ENCODE measurements at places on chromosomes 3 and 15. TPM values are rescaled to one million over a fixed set of nuclear protein-coding genes. Genes with fewer than 3 reads are reported as not detected.

The SNURF gene
- 19.1 TPM for total RNA-seq

The RTP1 gene
- total RNA-seq: not detected

The WDR93 gene
- total RNA-seq: 0.68 TPM

The NPAP1 gene
- total RNA-seq: 2.2 TPM

The LNP1 gene
- total RNA-seq: 4.0 TPM

The CHL1 gene
- 5.5 TPM for total RNA-seq

The FRMD5 gene
- total RNA-seq: 0.60 TPM

The GREM1 gene
- 26.0 TPM for total RNA-seq

The CPNE4 gene
- total RNA-seq: 1.9 TPM

The FILIP1L gene
- 136 TPM for total RNA-seq

The DNAH12 gene
- total RNA-seq: 0.70 TPM

The COLQ gene
- total RNA-seq: 6.1 TPM

The ZNF592 gene
- total RNA-seq: 29.0 TPM

The PAQR5 gene
- total RNA-seq: 6.5 TPM

The ZNF662 gene
- total RNA-seq: 45.1 TPM

The GCNT3 gene
- total RNA-seq: 1.8 TPM

The LTK gene
- 0.73 TPM for total RNA-seq

The RPS17 gene
- total RNA-seq: 1,866 TPM

The MIX23 gene
- total RNA-seq: 54.4 TPM

The TRPC1 gene
- total RNA-seq: 22.5 TPM

The NEIL1 gene
- 44.9 TPM for total RNA-seq

The TRIM69 gene
- 25.7 TPM for total RNA-seq

The SELENOK gene
- 31.9 TPM for total RNA-seq

The PARP15 gene
- total RNA-seq: 3.9 TPM

The SNTN gene
- total RNA-seq: not detected

The HYAL1 gene
- total RNA-seq: 9.8 TPM

The GOLGA8S gene
- total RNA-seq: 0.65 TPM

The FOXP1 gene
- total RNA-seq: 179 TPM

All from ureter (tissue), 1 donor.